CD8-positive, alpha-beta memory T cell (primary cell): ENCODE measurements at places on chromosomes 2 and 18.

- no peak overlapping the region for H3K4me3 ChIP-seq
- DNase-seq: no peak
- no peaks in the 10 kb centered on the region for H3K27me3 ChIP-seq
- H3K4me1 ChIP-seq: no peaks in the 10 kb centered on the region
These were observed 46.8 kb upstream of the ACTR3 start for GRCh38 chr2:113842919-113843736.

DNA sequence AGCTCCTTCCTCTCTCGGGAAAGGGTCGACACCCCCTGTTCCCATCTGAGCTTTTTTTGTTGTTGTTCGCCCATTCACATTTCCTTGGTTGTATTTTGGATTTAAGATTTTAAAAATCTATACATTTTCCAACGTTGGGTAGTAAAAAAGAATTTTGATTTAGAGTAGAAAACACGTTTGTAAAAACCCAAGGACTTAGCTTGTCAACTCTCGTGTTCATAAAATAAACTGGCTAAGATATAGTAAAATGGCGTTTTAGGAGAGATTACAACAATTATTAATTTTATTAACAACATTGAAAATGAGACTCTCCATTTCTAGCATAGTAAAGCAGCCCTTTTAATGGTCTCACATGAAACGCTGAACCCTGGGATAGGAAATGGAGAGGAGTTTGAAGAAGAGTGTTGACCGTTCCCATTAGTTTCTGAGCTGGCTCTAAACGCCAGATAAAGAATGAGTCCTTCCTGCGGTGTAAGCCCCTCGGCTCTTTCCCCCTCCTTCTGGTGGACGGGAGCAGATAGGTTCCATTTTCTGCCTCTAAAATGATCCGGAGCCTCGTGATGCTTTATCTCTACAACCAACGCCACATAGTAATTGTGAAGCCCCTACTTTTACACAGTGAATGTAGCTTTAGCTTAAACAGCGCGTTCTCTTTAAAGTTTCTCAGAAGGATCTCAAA lies 24.0 kb upstream of the ZNF516 start:
- peaks cover 8% of the 10 kb centered on the region for H3K27me3 ChIP-seq
- no peaks in the 10 kb centered on the region for H3K36me3 ChIP-seq
- H3K4me1 ChIP-seq: peaks cover 4% of the 10 kb centered on the region
- peak overlapping the region; percentile 13 for H3K4me3 ChIP-seq
- H3K27ac ChIP-seq: no peak overlapping the region

DNA sequence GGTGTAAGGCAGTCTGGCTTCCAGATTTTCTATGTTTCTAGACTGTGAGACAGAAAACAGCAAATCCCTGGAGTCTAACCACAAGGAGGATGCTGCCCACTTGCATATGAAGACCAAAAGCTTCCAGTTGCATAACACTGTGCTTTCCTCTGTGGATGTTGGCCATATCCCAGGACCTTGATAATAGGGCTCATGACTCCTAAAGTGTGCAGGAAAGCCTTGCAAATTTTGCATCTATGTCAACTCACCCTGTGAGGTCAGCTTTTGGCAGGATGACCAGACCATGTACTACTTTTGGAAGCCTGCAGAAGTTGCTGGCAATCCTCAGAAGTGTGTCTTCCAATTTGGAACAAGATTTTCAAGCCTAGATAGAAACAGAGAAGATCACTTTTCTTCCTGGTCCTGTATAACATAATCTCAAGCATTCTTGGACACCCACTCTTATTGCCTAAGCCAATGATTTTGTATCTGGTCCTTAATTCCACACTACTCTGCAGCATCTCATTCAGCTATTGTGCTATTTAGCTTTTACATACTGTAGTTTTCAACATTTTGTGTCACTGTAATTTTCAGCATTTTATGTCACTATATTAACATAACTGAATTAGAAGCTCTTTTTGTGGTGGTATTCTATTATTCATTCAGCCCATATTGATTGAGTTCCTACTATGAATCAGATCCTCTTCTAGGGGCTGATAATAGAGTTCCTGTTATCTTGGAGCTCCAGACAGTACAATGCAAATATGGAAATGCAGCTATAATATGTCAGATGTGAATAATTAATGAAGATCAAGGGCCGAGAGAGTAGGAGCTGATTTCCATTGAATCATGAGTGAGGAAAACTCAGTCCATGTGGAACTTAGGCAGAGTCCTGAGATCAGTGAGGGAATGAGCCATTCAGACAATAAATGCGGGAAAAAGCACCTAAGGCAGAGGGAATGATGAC lies 85.3 kb upstream of the RAB27B start:
- no peaks in the 10 kb centered on the region for H3K36me3 ChIP-seq
- DNase-seq: no peak
- H3K27ac ChIP-seq: no peak overlapping the region
- H3K27me3 ChIP-seq: no peaks in the 10 kb centered on the region
- no peaks in the 10 kb centered on the region for H3K4me1 ChIP-seq

- no peak overlapping the region for H3K4me3 ChIP-seq
- no peaks in the 10 kb centered on the region for H3K4me1 ChIP-seq
- no peaks in the 10 kb centered on the region for H3K27me3 ChIP-seq
These were observed 147.2 kb downstream of the ASB1 start for GRCh38 chr2:238573916-238574315.

- H3K27ac ChIP-seq: no peak overlapping the region
- H3K4me1 ChIP-seq: no peaks in the 10 kb centered on the region
- H3K36me3 ChIP-seq: no peaks in the 10 kb centered on the region
- no peak overlapping the region for H3K4me3 ChIP-seq
These were observed 26.8 kb downstream of the RHBDD1 start for GRCh38 chr2:226862623-226863022.

DNA sequence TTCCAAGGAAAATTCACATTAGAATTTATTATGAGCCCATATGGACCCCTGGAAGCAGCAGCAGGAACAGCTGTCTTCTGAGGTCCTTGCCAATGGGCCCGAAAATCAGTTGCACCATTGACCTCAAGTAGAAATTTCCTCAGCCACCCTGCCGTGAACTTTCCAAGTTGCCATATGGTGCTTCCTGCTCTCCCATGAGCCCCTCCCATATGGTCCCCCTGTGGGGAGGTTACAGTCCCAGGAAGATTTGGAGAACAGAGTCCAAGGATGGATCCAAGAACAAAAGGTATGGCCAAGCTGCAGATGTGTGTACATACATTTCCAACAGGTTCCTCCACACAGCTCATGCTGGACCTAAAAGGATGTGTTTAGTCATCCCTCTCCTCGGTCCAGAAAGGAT lies 34.6 kb downstream of the DIPK1C start:
- H3K27me3 ChIP-seq: no peaks in the 10 kb centered on the region
- no peaks in the 10 kb centered on the region for H3K36me3 ChIP-seq
- no peak overlapping the region for H3K4me3 ChIP-seq
- H3K4me1 ChIP-seq: no peaks in the 10 kb centered on the region
- no peak for DNase-seq

DNA sequence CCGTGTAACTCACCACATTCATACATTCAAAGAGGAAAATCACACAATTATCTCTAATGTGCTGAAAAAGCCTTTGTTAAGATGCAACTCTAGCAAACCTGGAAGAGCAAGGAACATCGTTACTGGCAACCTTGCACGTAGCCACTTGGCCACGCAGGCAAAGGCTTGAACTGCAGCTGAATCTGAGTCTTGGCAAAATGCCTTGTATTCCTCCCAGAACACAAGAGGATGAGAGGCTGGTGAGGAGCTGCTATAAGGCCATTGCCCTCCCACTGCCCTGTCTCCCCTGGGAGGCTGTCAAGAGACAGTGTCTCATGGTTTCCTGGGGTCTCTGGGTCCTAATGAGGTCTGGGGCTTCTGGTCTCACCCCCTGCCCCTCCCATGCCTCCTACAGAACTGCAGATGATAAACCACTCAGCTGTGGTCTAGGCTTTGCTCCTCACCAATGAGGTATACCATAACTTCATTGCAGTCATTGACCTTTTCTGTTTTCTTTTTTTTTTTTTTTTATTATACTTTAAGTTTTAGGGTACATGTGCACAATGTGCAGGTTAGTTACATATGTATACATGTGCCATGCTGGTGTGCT lies 141.4 kb downstream of the SPP2 start:
- no peak overlapping the region for H3K27ac ChIP-seq
- DNase-seq: no peak
- no peaks in the 10 kb centered on the region for H3K4me1 ChIP-seq
- H3K4me3 ChIP-seq: no peak overlapping the region
- no peaks in the 10 kb centered on the region for H3K27me3 ChIP-seq

DNA sequence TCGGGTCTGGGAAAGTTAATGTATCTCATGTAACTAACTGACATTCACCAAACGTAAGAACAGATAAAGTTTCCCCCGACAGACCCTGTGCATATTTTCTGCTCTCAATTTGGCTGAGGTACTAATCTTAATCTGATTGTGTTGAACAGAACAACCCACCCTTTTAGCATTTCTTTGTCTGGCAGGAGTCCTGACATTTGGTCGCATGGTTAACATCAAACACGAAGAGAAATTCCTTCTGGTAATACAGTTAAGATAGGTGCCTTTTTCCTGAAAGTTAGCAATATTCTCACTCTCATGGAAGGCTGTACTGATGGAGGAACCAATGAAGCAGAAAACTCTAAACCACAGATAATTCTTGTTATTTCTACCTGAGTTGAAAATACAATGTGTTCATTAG lies 520.8 kb downstream of the PARD3B start:
- no peaks in the 10 kb centered on the region for H3K27me3 ChIP-seq
- no peaks in the 10 kb centered on the region for H3K36me3 ChIP-seq
- DNase-seq: no peak
- H3K4me3 ChIP-seq: no peak overlapping the region
- no peak overlapping the region for H3K27ac ChIP-seq
- no peaks in the 10 kb centered on the region for H3K4me1 ChIP-seq

DNA sequence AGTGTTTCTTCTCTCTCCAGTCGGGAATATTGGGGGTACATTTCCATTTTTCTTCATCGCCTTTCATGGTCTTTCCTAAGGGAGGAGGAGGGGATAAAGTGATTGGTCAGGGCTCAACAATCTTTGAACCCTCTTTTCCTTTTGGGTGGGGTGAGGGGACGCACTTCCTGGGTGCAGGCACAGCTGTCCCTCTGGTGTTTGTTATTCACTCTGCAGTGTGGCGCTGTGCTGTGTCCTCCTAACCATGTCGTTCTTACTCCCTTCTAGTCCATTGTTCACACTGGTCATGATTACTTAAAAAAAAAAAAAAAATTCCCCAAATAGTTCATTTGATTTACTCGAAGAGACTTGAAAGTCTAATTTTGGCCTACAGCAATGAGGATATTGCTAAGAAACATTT lies 44.4 kb downstream of the ZBTB14 start:
- no peaks in the 10 kb centered on the region for H3K36me3 ChIP-seq
- DNase-seq: no peak
- no peak overlapping the region for H3K4me3 ChIP-seq

DNA sequence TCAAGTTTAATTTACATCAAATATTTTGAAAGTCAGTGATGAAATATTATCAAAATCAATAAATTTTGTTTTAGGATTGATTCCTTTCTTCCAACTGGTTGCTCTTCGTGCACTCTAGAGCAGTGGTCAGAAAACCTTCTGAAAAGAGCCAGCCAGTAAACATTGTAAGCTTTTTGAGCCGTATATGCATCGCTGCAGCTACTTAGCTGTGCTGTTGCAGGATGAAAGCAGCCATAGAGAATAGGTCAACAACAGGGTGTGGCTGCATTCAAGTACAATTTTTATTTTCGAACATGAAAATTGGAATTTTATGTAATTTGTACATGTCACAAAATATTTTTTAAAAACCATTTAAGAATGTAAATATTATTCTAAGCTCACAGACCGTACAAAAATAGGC lies 94.9 kb downstream of the MGAT5 start:
- no peaks in the 10 kb centered on the region for H3K27me3 ChIP-seq
- H3K27ac ChIP-seq: no peak overlapping the region
- H3K36me3 ChIP-seq: no peaks in the 10 kb centered on the region
- no peaks in the 10 kb centered on the region for H3K4me1 ChIP-seq

- no peaks in the 10 kb centered on the region for H3K36me3 ChIP-seq
- no peaks in the 10 kb centered on the region for H3K27me3 ChIP-seq
- DNase-seq: no peak
- no peaks in the 10 kb centered on the region for H3K4me1 ChIP-seq
These were observed 145.0 kb downstream of the DAW1 start for GRCh38 chr2:228016402-228016801.

GRCh38 chr2:223811757-223812156 lies 25.6 kb downstream of the AP1S3 start:
- no peak overlapping the region for H3K4me3 ChIP-seq
- H3K4me1 ChIP-seq: no peaks in the 10 kb centered on the region
- no peak for DNase-seq
- H3K27me3 ChIP-seq: no peaks in the 10 kb centered on the region
- no peak overlapping the region for H3K27ac ChIP-seq
- H3K36me3 ChIP-seq: no peaks in the 10 kb centered on the region

GRCh38 chr2:64124571-64124970 lies 19.6 kb downstream of the PELI1 start:
- no peak for DNase-seq
- H3K36me3 ChIP-seq: no peaks in the 10 kb centered on the region
- no peak overlapping the region for H3K4me3 ChIP-seq

- no peak for DNase-seq
- peaks cover 4% of the 10 kb centered on the region for H3K27me3 ChIP-seq
- no peaks in the 10 kb centered on the region for H3K36me3 ChIP-seq
- H3K4me3 ChIP-seq: no peak overlapping the region
- peaks cover 12% of the 10 kb centered on the region for H3K4me1 ChIP-seq
These were observed 23.7 kb downstream of the CYP27A1 start for GRCh38 chr2:218805627-218806026.

DNA sequence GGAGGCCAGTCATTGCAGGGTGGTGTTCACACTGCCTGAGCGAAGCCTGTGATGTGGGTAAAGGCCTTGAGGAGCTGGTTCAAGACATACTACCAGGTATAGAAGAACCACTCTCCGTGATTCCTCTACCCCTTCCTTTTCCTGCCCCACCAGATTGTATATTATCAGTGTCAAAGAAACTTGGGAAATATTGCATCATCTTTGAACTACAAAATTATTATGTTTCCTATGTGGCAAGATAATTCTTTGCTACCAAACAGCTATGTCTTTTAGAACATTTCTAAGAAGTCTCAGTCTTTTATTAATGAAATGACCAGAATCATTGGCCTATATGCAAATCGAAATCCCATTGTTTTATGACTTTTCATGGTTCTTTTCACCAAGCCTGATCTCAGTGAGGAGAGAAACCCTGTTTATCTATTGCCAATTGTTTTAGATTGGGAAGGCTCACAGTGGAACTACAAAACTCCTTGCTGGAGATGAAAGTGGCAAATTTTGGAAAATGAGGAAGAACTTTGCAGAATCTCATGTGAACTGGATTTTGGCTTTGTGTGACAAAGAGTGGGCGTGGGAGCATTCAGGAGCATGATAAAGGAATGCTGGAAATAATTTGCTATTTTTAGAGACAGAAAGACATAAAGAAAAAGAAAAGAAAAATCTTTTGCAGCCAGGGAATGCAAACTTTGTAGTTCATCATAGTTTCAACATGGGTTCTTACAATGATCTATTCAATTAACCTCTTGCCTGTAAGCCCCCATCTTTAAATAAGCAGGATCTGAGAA lies 286.9 kb downstream of the INSIG2 start:
- no peak overlapping the region for H3K27ac ChIP-seq
- H3K27me3 ChIP-seq: no peaks in the 10 kb centered on the region
- H3K4me1 ChIP-seq: no peaks in the 10 kb centered on the region
- DNase-seq: no peak

DNA sequence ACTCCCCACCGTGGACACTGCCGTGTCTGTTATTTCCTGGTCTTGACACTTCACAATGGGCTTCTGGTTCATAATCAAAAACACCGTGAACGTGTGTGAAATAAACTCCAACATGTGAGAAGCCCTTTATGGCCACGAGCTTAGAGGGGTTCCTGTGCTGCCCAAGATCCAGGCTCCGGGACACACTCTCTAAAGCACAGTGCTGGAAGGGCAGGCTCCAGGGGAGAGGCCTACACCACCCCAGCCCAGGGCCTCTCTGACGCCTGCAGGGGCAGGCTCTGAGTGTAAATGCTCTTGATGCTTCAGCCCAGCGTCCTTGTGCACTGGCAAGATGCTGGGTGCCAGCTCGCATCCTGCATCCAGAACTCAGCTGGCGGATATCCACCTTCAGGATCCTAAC lies 13.7 kb downstream of the CHST10 start:
- no peak overlapping the region for H3K4me3 ChIP-seq
- H3K27me3 ChIP-seq: no peaks in the 10 kb centered on the region
